H4 (cell line): ENCODE measurements at places on chromosomes 2 and 18. TPM values are rescaled to one million over a fixed set of nuclear protein-coding genes. Genes with fewer than 3 reads are reported as not detected.
A peak's percentile ranks its signal among the peaks of the same experiment; 100 is the strongest.

GRCh38 chr2:223762853-223763252 lies 74.5 kb downstream of the AP1S3 start:
- no peak for DNase-seq

DNA sequence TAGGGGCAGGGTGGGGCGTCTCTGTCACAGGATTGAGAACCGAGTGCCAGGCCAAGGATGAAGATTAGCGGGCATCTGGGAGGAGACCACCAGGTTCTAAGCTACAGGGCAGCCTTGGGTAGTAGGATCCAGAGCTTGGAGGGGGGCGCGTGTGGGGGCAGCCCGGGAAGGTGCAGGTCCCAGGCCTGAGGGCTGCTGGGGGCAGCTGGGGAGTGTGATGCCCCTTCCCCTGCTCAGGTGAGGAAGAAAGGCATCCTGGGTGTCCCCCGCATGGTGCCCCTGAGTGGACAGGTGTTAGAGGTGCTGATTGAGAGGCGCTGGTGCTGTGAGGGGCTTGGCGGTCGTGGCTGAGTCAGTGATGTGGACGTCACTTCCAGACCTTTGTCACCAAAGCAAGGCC lies 33.9 kb upstream of the MBP start:
- DNase-seq, result no peak

DNA sequence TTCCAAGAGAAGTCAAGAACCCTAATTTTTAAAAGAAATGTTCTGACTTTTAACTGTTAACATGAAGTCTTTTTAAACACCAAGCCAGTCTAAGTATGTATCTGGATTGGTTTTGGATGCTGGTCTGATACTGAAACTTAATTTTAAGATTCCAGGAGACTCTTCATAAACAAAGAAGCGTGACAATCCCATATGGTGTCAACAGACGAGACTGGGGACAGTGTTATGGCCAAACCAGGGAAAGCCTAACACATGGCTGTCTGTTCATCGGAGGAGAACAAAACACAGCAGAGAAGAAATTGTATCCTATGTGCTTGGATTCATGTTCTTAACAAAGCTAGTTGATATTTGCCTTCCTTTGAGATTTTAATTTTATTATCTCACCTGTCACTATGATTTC lies 80.5 kb upstream of the UPP2 start:
- no peak for DNase-seq

- DNase-seq, result peak; percentile 51
Observed at GRCh38 chr2:54471221-54471711, 15.1 kb downstream of the SPTBN1 start.

GRCh38 chr18:77959248-77959647 lies 709.6 kb downstream of the GALR1 start:
- DNase-seq, result no peak

DNA sequence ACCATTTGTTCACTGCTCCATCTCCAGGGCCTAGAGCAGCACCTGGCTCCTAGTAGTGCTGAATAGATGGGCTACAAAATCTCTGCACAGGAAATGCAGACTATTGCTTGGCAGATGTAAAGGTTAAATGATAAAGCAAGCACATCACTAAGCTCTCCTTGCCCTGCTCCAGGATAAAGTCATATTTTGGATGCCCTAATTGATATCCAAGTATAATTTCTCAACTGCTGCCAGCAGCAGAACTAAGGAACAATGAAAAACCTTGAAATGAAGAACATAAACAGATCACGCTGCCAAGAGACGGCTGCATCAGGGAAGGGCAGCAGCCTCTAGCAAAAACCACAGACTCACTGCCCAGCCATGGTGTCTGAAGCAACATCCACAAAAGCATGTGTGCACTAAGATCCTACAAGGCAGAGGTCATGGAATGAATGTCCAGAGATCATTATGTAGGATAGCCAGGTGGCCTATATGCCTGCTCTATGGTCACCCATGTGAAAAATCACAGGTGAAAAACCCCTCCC lies 134.7 kb downstream of the TMEM163 start:
- no peak for DNase-seq

- DNase-seq, result no peak
Observed at GRCh38 chr2:143802242-143802641, 673.0 kb downstream of the ARHGAP15 start.

DNA sequence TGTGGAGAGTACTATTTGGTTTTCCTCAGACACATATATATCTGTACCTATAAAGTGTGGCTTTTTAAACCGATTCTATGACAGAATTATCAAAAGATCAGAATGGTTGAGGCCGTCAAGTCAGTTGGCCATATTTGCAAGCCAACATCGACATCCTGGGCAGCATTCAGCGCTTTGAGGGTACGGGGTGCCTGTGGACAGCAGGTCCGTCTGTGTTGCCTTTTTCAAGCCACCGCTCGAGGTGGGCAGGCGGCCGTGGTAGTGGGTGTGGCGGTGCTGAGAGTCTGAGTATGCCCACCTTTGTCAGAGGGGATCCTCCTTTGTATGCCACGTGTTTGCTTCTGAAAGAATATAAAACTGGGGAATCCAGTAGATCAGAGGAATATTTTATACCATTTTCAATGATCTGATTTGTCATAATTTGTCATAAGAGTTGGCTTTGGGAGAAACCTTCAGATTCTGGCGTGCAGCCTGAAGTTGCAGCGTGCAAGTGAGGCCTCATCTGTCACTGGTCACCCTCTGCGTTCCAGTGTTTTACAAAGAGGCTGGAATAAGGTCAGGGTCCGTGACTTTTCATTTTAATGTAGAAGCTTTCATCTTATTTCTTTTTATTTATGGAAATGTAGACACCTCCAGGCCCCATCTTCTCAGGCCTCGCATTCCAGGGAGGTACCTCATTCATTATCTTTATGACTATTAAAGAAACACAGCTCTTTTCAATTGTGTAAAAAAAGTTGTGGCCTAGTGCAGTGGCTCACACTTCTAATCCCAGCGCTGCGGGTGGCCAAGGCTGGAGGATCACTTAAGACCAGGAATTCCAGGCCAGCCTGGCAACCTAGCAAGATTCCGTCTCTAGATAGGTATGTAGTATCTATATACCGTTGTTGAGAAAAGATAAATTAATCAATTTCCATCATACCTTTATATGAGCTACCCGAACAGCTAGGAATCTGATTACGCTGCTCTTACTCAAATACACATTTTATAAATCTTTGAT lies 37.8 kb upstream of the RBM44 start:
- DNase-seq, result no peak

GRCh38 chr2:194616334-194616733 lies 1040.7 kb upstream of the SLC39A10 start:
- no peak for DNase-seq

DNA sequence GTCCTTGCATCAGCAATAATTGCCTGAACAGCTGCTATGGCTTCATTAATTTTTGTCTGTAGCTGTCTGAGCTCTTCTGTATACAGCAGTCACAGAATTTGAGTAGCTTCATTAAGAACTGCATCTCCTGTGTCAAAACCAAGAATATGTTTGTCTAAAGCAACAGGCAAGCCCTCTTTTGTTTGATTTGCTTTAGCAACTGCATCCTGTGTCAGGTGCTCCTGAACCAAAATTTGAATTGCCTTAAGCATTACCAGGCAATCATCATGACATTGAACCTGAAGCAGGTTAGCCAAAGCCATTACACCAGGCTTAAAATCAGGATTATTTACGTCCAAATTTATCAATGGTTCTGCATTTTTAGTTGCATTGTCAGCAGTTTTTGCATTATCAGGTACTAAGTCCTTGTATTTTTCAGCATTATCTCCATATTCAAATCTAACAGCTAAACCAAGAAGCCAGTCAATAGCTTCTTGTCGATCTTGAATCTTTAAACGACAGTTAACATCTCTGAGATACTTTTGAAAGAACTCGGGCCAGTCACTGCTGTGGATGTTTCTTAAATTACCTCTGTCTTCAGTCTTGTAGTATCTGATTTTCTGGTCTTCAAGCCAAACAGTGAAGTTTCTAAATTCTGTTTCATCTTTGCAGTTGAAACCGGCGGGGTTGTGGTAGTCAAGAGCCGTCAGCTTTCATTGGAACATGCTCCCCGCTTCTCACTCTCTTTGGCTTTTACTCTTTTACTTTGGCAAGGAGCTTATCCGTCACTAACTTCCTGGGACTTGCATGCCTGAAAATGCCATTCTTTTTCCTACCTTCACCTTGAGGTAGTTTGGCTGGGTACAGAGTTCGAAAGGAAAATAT lies 42.2 kb downstream of the MERTK start:
- no peak for DNase-seq

- DNase-seq, result no peak
Observed at GRCh38 chr2:23772056-23772455, 154.9 kb downstream of the ATAD2B start.

GRCh38 chr18:64401268-64402060 lies 252.6 kb upstream of the LINC00305 start:
- no peak for DNase-seq

DNA sequence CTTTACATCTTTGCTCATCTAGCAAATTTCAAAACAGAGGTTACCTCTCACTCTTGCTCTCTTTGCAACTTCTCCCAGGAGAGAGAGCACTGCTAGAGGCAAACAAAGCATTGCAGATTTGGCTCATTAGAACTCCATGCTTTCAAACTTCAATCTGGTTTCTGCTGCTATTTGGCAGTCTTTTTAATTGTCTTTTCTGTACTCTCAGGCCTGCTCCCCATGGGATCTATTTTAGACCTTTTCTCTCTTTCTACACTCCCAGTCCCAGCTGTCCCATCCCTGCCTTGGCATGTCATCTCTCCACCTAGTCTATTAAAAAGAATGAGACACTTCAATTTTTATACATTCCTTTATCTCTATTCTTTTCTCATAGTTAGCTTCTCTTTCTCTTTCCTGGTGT lies 15.2 kb downstream of the KCNJ3 start:
- no peak for DNase-seq

DNA sequence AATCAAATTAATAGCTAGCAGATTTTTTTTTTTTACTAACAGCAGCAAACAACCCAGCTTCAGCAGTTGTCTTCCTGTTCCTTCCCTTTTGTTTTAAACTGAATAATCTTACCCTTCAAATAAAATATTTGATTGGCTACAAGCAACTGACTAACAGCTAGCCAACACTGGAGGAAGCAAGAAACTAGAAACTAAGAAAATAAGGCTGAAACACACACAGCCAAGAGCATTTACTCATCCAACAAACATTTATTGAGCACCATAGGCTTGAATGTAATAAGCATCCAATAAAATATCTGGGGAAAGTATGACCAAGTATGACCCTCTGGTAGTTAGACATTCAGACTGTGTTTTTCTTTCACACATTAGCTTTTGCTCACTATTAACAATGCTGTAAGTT lies 189.2 kb downstream of the CD226 start:
- DNase-seq, result no peak

- no peak for DNase-seq
Observed at GRCh38 chr2:149872638-149873150, 285.1 kb upstream of the MMADHC start.

- DNase-seq, result no peak
Observed at GRCh38 chr2:104120171-104120570, 733.7 kb upstream of the POU3F3 start.

GRCh38 chr2:102206666-102207341 lies 20.0 kb downstream of the IL1RL2 start:
- peak; percentile 95 for DNase-seq

DNA sequence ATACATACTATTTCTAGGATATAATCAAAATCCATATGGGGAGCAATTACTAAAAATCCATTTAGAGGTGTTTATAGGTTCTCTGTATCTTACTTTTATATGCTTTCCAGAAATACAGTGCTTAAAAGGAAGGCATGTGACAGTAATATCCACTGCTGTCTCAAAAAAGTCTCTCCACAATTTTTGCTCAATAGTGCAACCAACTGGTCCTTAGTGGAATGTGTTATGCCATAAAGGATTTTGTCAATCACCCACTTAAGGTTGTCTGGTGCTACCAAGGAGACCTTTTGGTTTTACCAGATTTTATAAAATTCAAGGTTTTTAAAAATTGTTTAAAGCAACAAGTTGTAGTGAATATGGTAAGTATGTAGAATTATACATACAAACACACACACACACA lies 328.5 kb upstream of the DSEL start:
- DNase-seq, result peak; percentile 29

Gene RTP5
- not detected in 2 replicates for total RNA-seq

Gene APLF
- 2.1 and 2.8 TPM in 2 replicates for total RNA-seq

Gene SLC5A6
- 22.6 and 26.2 TPM in 2 replicates for total RNA-seq

Gene TFCP2L1
- 0.06 TPM in 1 of 2 replicates, not detected in the other for total RNA-seq

Gene KLHL29
- 1.8 and 2.1 TPM in 2 replicates for total RNA-seq
